ENCODE measurements at places on chromosomes 4 and X.
A peak's percentile ranks its signal among the peaks of the same experiment; 100 is the strongest.

DNA sequence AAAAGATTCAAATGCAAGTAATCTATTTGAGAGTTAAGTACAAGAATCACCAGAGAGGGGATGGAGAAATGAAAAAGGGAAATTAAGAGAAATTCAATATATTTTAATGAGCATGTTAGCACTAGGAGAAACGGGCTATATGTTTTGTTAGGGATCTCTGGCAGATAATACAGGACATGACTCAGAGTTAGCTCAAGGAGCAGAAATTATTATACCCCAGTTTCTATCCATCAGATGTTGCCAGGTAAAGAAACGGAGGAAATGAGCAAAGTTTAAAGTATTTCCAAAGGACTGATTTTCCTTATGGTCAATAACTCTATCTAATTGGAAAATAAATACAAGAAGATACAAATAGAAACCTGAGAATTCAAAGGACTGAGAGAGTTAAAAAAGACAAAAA lies 867.6 kb downstream of the TRAM1L1 start:
- DNase-seq = no peak

DNA sequence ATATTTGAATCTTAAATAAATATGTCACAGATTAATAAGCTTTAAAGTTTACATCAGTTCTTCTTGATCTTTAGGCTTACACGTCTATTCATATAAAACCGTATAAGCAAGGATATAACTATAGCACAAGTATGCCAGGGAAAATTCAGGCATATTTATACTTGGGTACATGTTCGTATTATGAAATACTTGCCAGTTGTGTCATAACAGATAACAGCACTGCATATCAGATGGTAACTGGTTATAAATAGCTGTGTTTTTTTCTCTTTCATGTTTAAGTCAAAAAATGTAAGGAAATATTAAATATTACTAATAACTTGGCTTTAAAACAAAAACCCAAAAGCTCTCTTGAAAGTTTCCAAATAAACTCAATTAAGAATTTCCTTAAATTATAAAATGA lies 17.5 kb downstream of the BRWD3 start:
- no peak for DNase-seq

DNA sequence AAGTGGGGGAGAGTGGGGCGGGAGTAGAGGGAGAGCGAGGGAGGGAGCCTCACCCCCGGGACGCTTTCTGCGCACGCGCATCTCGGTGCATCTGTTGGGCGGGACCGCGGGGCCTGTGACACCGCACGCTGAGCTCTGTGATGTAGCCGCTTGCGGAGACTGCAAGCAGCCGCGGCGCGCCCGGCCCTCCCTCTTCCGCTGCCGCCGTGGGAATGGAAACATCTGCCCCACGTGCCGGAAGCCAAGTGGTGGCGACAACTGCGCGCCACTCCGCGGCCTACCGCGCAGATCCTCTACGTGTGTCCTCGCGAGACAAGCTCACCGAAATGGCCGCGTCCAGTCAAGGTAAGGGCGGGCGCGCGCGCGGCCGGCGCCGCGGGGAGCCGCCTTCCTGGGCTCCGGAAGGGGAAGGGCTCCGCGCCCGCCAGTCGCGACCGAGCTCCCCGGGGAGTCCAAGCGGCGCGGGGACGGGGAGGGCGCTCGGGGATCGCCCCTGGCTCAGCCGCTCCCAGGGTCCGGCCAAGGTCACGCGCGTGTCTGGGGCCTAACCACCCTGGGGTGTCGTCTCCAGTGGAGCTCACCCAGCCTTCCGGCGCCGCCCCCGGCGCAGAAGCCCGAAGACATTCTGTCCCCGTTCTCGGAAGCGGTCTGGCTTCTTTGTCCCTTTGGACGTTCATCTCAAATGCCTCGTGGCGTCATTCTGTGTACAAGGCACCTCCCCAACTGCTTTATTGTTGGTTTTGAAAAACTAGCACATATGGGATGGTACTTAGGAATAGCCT lies at the start of gene FUNDC2:
TSS of gene FUNDC2 (plus strand) at position 118 of the 782 bp plus-strand sequence. CDS start at position 213, 95 bp downstream.
- peak; percentile 91 for DNase-seq

- DNase-seq = no peak
Measured at GRCh38 chr4:80610845-80611677, 275.5 kb downstream of the CFAP299 start.

DNA sequence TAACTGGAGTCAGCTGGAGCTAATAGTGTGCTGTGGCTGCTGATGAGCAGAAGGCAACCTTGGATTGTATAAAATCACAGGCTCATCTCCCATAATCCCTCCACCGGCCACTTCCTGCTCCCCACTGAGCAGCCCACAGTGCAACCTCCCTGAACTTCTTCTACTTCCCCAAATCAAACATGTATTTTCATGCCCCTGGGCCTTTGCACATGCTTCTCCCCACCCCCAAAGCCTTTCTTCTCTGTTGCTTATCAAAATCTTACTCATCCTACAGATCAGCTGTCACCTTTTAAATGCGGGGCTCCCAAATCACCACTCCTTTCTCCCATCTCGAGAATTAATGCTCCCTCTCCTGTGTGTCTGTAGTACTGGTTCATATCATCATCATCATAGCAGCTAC lies 35.8 kb downstream of the RHOH start:
- no peak for DNase-seq

GRCh38 chr4:88033309-88033708 lies 25.9 kb downstream of the PKD2 start:
- DNase-seq = no peak

DNA sequence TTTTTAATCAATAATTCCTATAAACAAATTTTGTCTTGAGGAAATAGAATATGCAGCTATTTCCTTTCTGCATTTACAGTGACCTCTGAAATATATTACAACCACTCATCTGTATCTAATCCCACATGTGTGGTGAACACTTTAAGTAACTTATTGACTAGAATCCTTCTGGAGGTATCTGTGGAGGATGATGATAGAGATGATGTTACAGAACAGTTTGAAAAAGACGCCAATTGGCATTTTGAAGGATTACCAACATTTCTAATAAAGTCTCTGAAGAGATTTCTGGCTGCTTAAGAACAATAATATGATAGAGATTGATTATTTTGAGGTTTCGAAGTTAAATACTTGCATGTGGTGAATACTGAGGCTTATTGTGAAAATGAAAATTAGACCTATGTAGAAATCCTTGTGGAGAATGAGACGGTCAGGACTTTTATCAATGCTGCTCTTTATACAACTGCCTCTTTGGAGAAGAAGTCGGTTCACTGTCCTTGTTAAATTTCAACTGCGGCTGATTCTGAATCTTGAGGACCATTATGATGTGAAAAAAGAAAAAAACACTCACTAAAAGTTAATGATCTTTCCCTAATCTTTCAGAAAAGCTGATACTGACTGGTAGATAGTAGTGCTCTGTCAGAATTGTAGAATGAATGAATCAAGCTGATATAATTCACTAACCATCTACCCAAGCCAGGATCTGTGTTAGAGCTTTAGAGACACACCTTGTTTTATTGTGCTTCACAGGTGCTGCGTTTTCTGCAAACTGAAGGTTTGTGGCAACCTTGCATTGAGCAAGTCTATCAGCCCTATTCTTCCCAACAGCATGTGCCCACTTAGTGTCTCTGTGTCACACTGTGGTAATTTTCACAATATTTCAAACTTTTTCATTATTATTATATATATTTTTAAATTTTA lies 204.7 kb downstream of the SPRY1 start:
- DNase-seq = no peak

DNA sequence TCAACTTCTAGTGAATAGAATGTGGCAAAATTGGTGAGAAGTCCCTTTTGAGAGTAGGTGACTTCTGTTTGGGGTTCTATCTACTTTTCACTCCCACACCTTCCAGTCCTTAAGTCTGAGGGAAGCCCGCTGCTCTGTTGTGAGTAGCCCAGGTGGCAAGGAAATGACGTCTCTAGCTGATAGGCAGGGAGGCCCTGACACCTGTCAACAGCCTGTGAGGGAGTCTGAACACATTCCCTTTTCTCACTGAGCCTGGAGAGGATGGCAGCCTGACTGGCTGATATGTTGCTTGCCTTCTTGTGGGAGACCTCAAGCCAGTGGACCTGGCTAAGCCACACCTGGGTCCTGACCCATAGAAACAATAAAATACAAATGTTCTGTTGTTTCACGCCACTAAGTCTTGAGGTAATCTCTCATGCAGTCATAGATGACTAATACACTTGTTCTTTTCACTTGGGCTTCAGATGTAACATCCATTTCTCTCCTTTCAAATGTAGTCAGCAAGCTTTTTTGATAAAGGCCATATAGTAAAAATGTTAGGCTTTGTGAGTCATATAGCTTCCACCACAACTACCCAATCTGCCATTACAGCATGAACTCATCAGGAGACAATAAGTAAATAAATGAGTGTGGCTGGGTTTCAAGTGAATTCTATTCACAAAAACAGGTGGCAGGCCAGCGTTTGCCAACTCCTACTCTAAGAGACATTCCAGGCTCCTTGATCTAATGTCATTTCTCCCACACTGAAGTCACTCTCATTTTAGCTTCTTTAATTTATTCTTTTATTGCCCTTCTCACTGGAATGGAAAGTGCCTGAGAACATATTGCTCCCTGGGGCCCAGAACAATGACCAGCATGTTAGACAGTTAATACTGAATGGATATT lies 265.1 kb upstream of the MAD2L1 start:
- no peak for DNase-seq

DNA sequence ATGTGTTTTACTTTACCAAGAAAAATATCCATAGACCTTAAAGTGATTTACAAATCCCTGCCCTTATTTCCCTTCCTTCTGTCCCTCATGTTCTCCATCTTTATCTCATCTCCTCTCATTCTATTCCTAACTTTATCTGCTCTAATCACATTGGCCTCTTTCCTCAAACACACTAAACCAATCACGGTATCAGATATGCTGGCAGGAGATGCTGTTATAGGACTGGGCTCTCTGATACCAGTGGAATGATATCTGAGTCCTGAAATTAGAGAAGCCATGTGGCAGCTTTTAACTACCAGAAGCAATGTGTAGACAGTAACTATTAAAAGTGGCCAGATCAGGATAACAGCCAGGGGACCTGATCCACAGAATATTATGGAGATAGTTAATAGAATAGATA lies 49.9 kb upstream of the GIMD1 start:
- DNase-seq = no peak

DNA sequence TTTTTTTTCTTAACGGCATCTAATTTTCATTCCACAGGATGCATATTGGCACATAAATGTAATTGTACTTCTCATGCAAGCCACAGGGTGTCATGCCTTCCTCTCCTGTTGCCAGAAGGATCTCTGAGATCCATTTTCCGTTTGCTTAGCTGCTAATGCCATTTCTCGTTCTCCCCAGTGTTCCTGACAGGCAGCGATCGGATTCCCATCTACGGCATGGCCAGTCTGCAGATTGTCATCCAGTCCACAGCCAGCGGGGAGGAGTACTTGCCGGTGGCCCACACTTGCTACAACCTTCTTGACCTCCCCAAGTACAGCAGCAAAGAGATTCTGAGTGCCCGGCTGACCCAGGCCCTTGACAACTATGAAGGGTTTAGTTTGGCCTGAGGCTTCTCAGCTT lies 8.9 kb upstream of the NAP1L5 start:
- DNase-seq = no peak

GRCh38 chr4:148426643-148427042 lies 15.6 kb downstream of the NR3C2 start:
- no peak for DNase-seq

GRCh38 chr4:65645185-65645584 lies 25.1 kb downstream of the EPHA5 start:
- DNase-seq = no peak

DNA sequence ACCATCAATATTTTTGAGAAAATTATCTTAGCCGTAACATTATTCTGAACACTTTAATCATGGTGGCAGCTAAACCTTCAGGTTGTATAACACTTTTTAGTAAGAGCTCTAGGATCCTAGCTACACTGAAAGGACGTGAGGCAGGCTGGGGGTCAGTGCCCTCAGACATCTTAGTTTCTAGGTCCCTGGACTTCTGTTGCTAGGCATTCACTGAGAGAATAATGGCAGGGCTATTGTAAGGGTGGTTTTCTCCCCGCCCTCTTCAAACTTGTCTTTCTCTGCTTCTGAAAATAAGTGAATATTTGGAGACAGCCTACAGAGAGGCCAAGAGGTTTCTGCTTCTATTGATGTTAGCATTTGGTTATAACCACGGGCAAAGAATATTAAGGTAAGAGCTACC lies 15.4 kb upstream of the MMRN1 start:
- no peak for DNase-seq

- DNase-seq = no peak
Measured at GRCh38 chrX:83771664-83772063, 89.3 kb upstream of the CYLC1 start.

- no peak for DNase-seq
Measured at GRCh38 chrX:69396916-69397315, 107.2 kb upstream of the NALF2 start.

DNA sequence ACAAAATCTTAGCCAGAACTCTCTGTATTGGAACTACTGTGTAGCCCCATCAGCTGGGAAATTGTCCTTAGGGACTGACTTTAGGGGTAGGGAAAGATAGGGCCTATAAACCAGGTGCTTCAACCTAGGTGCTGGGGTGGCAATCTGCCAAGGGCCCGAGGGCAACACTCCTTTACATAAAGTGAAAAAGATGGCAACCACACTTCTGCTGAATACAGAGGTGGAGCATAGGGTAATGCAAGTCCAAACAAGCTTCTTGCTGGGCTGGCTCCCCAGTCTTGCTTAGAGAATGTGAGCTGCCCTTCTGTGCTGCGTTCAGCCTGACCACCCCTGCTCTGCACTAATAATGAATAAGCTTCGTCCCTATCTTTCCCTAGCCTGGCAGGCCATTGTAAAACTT lies 9.8 kb downstream of the ZBTB33 start:
- DNase-seq = no peak

DNA sequence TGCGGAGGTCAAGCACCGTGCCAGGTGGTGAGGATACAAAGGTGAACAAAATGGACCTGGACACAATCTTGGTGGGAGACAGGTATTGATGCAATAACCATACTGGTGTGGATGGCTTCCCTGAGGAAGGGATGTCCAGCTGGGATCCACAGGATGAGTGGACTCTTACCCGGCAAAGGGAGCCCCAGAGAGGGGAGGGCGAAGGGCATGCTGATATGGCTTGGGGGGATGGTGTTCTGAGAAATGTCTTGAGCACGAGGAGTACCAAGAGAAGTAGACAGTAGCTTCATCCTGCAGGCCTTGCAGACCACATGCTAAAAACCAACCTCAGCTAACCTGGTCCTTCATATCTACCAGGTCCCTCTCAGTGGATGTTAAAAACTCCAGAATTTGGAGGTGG lies 220.8 kb downstream of the NWD2 start:
- no peak for DNase-seq

GRCh38 chr4:4329496-4329895 lies 39.4 kb downstream of the ZBTB49 start:
- no peak for DNase-seq

DNA sequence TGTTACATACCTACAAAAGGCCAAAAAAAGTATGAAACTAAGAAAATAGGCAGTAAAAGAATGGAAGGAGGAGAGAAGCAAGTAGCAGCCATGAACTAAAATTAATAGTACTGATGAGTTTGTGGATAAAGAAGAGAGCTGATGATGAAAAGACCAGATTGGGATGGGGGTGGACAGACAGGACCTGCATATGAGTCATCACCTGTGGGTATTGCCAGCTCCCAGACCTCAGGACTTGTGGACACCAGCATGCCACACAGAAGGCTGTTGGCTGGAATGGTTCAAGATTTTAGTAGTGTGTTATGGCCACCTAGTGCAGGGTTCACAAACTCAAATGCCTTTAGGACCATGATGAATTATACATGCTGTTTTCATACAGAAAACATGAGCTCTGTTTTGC lies 58.9 kb downstream of the ARX start:
- no peak for DNase-seq

- no peak for DNase-seq
Measured at GRCh38 chr4:142719854-142720541, 126.1 kb downstream of the INPP4B start.

Measured in stimulated activated CD8-positive, alpha-beta memory T cell treated with anti-CD3 and anti-CD28 coated beads, Interleukin-7, amount 100 ng/mL, for 48 hours (primary cell).